ENCODE measurements at places on chromosomes 13 and 19.
A peak's percentile ranks its signal among the peaks of the same experiment; 100 is the strongest.

DNA sequence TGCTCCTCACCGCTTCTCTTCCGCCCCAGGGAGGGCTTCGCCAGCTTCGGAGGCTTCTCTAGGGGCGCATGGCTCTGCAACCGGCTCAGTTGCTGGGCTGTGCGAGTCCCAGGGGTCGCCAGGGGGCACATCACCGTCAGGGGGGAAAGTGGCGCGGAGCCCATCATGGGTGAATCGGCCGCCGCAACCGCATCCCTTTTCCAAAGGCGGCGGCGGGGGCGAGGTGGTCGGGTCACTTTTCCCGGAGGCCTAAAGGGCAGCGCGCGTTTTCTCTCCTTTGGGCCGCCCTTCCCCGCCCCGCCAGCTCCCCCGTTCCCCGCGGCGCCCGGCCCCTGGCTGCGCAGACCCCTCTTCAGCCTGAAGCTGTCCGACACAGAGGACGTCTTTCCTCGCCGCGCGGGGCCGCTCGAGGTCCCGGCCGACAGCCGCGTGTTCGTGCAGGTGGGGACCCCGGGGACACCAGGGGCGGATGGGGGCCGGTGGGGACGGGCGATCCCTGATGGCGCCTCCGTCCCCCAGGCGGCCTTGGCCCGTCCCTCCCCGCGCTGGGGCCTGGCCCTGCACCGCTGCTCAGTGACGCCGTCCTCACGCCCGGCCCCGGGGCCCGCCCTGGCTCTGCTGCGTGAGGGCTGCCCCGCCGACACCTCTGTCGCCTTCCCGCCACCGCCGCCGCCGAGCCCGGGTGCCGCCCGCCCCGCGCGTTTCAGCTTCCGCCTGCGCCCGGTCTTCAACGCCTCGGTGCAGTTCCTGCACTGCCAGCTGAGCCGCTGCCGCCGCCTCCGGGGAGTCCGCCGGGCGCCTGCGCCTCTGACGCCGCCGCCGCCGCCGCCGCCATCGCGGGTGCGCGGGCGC is 1.7 kb downstream of the TGFBR3L start:
- DNase-seq = no peak

- DNase-seq = peak; percentile 76
These were observed 17.3 kb downstream of the PLD3 start for GRCh38 chr19:40365613-40366401.

GRCh38 chr19:4577020-4577782 is 17.7 kb upstream of the SEMA6B start:
- no peak for DNase-seq

GRCh38 chr13:109026266-109026665 is 396.9 kb downstream of the MYO16 start:
- DNase-seq = no peak

GRCh38 chr19:34677386-34678084 is at the start of gene ZNF302:
Gene ZNF302, plus strand, starts transcription at chr19:34677678. Its CDS starts 1,127 bp downstream, at chr19:34678805.
- peak; percentile 92 for DNase-seq

DNA sequence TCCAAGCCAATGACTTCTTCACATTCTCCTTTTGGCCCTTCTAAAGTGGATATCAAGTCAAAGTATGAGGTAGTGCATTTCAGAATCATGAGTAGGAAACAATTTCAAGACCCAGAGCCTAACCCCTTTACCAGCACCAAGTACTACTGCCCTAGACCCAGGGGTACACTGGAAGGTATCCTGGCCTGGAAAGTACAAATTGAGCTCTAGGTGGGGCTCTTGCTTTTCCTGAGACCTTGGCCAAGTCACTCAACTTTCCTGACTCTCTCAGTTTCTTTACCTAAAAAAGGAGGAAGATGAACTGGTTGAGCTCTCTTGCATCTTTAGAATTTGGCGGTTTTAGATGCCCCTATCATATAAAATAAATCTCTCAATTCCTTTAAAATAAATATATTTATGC is 204.7 kb downstream of the FGF14 start:
- no peak for DNase-seq

All from NCI-H1436 (cell line).